ENCODE measurements at places on chromosomes 1 and 21.

GRCh38 chr1:101242324-101243050 is 5.7 kb downstream of the S1PR1 start:
- DNase-seq: no peak

- no peak for DNase-seq
Observed at GRCh38 chr1:176789571-176790090, 326.7 kb downstream of the PAPPA2 start.

- no peak for DNase-seq
Observed at GRCh38 chr1:186627019-186627418, 53.2 kb downstream of the PTGS2 start.

DNA sequence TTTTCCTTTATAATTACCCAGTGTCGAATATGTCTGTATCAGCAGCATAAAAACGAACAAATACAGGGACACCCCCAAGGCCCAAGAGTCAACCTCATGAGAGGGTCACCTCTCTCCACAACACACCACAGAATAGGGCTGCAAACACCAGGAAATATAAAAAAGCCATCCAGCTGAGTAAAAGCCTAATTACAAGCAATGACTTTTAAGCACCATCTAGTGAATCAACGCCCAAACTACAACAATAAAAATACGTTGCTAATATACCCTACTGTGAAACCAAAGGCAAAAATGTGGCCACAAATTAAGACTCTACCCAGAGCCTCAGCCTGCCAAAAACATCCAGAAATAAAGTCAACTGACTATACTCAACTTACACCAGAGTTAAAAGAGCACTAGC is 817.9 kb upstream of the NEGR1 start:
- DNase-seq: no peak

- DNase-seq: peak; percentile 28
Observed at GRCh38 chr1:116759636-116760035, 5.4 kb downstream of the CD2 start.

DNA sequence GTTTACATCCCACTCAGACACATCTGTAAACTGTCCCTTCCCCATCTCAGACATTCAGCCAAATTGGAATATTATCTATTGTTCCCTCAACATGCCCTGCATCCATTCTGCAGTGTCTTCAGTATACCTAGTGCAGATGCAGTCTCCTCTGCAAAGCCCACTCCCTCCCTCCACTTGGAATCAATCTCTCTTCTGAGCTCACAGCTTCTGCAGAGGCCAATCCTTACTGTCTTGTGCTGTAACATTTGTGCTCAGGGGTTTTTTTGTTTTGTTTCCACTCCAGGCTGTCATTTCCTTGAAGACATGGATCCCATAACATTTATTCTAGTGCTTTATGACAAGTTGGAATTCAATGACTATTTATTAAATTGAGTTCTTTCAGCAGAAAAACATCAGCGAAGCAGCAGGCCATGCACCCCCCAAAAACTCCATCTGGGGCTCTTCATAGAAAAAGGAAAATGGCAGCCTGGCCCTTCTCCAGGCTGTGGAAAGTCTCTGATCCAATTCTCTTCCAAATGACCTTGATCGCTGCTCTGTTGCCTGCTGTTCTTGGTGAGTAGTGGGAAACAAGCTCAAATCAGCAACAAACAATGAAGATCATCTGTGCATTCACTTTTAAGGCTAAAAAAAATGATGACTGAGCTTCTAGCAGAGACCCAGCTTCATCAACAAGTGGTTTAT is 8.7 kb downstream of the C4BPA start:
- DNase-seq: no peak

- no peak for DNase-seq
Observed at GRCh38 chr21:40685141-40685540, 161.8 kb downstream of the DSCAM start.

DNA sequence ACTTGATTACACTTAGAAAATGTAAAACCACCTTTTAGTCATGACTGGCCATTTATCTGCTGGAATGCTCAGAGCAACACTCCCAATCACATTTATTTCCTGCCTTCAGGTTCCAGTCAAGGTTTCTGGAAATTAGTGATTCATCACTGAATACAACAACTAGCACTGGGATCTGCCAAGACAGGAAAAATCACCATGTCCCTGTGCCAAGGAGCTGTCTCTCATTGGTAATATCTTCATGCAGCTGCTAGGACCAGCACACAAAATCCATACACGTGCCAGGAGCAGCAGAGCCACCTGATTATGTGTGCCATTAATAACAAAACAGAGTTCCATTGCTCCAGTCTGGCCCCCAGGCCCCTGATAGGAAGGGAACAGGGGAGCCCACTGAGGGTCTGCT is 194.6 kb downstream of the TNR start:
- DNase-seq: no peak
